Keratinocyte (primary cell): ENCODE measurements at places on chromosomes 5 and 9. TPM values are rescaled to one million over a fixed set of nuclear protein-coding genes. Genes with fewer than 3 reads are reported as not detected.

GRCh38 chr5:125245216-125245615 is 498.8 kb upstream of the ZNF608 start:
- H3K27ac ChIP-seq = no peak overlapping the region
- H3K4me3 ChIP-seq = no peak overlapping the region
- H3K4me1 ChIP-seq = no peaks in the 10 kb centered on the region

- H3K27ac ChIP-seq = no peak overlapping the region
- DNase-seq = no peak
Measured at GRCh38 chr9:131668439-131669268, 71.2 kb downstream of the RAPGEF1 start.

GRCh38 chr5:129653442-129653841 is 94.5 kb upstream of the MINAR2 start:
- no peak overlapping the region for H3K4me3 ChIP-seq
- no peaks in the 10 kb centered on the region for H3K36me3 ChIP-seq
- no peaks in the 10 kb centered on the region for H3K27me3 ChIP-seq
- peaks cover 15% of the 10 kb centered on the region for H3K4me1 ChIP-seq

- H3K4me3 ChIP-seq = no peak overlapping the region
- no peaks in the 10 kb centered on the region for H3K27me3 ChIP-seq
- no peaks in the 10 kb centered on the region for H3K36me3 ChIP-seq
- no peaks in the 10 kb centered on the region for H3K4me1 ChIP-seq
Measured at GRCh38 chr9:19146441-19147024, 19.2 kb upstream of the PLIN2 start.

The DBH gene
- polyA plus RNA-seq = not detected in 3 replicates

The AQP7 gene
- polyA plus RNA-seq = not detected in 3 replicates

The FEM1C gene
- 9.5 to 11.9 TPM (median 9.8 TPM) in 3 replicates for polyA plus RNA-seq

The IL4 gene
- polyA plus RNA-seq = not detected in 3 replicates
